ENCODE measurements at places on chromosomes 7 and 10. TPM values are rescaled to one million over a fixed set of nuclear protein-coding genes. Genes with fewer than 3 reads are reported as not detected.

GRCh38 chr10:79189853-79190435 lies 121.2 kb downstream of the ZMIZ1 start:
- no peaks in the 10 kb centered on the region for H3K27me3 ChIP-seq
- DNase-seq = no peak
- peaks cover 81% of the 10 kb centered on the region for H3K4me1 ChIP-seq
- peak overlapping the region; percentile 71 for H3K27ac ChIP-seq
- H3K36me3 ChIP-seq = peaks cover 13% of the 10 kb centered on the region
- no peak overlapping the region for H3K4me3 ChIP-seq

DNA sequence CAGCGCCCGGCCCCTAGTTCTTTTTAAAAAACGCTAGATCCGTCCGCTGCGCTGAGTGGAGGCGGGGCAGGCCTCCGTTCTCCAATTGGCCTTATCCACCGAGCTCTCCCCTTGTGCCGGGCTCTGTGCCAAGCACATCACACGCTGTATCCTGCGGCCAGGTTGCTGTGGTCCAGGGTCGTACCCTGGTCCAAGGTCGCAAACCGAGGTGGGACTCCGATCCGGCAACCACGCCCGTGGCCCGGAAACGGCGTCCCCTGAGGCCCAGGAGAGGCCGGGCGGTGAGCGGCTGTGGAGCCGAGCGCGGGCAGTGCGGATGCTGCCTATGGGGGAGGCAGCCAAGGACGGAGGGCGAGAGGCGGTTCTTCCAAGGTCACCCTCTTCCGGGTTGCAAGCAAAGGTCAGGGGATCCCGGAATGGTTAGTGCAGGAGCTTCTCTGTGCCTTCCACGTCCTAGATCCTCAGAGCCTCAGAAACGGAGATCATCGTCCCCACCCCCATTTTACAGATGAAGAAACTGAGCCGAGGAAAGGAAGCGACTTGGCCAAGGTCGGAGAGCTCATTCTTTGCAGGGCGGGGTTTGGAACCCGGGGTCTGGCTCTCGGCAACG lies 72.4 kb upstream of the LRRC4 start:
- peaks cover 6% of the 10 kb centered on the region for H3K4me1 ChIP-seq
- peaks cover 11% of the 10 kb centered on the region for H3K27me3 ChIP-seq
- peaks cover 2% of the 10 kb centered on the region for H3K36me3 ChIP-seq
- no peak for DNase-seq
- H3K4me3 ChIP-seq = peak overlapping the region; percentile 50

DNA sequence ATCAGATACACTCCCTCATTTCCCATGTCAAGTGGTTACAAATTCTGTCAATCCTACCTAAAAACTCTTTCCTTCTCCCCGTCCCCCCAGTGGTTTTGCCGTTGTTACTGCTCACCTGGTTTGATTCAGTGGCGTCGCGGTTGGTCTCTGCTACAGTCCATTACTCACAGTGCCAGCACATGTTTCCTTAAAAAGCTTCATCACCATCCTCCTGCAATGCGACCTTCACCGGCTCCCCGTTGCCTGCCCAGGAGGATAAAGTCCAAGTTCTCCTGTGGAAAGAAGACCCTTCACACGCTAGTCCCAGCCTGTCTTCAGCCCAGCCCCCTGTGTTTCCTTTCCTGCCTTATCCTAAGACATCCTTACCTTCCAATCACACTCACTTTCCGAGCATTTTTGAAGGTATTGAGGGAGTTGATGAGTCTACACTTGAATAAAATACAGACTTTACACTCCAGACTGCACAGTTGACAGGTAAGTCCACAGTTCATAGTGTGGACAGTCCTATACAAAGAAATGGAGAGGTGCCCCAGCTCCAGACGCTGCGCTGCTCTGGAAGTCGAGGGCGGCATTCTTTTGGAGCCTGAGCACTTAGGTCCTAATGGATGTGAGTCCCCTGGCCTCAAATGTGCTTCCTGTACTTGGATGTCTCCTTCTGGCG lies 3.4 kb upstream of the LARP4B start:
- H3K27ac ChIP-seq = no peak overlapping the region
- H3K4me1 ChIP-seq = peaks cover 17% of the 10 kb centered on the region
- no peak for DNase-seq
- H3K4me3 ChIP-seq = peak overlapping the region; percentile 1
- H3K27me3 ChIP-seq = no peaks in the 10 kb centered on the region
- H3K36me3 ChIP-seq = no peaks in the 10 kb centered on the region

Gene OPN1SW
- not detected for total RNA-seq
